ENCODE measurements at places on chromosomes 12 and 14.

- no peak for DNase-seq
Observed at GRCh38 chr14:91406982-91407381, 10.6 kb downstream of the CCDC88C start.

- DNase-seq = no peak
Observed at GRCh38 chr12:27999970-28000369, 27.4 kb upstream of the PTHLH start.

- no peak for DNase-seq
Observed at GRCh38 chr12:46965880-46966279, 113.5 kb upstream of the PCED1B start.

GRCh38 chr14:93029911-93030508, 85.7 kb downstream of the ITPK1 start:
- no peak for DNase-seq

DNA sequence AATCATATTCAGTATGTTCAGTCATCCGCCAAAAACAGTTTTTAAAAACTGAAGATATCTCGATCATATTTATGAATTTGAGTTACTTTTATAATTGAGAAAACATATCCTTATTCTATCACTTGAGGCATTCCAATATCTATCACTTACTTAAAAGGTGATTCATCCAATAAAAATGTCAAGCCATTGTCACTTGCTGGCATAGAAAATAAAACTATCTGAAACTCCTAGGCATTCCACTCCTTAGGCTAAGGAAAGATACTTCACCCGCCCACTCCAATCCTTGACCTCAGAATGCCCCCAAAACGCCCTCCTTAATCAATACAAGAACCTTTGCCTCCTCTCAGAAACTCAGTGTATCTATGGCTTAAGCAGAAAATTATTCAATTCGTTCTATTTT, 51.3 kb upstream of the AMIGO2 start:
- no peak for DNase-seq

DNA sequence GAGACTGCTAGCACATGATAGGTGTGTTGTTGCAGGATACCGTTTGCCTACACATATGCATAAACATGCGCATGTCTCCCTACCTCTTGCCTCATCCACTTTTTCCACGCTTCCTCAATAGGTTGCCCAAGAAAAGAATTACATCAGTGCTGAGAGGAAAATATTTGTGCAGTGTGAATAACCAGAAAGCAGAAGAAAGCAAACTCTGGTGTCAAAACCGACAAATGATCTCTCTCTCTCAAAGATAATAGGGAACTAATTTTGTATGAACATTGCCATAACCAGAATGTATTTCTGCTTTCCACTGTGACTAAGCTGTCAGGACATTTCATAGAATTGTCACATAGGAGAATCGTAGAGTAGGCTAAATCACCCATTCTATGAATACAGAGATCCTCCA, 1.3 kb downstream of the CLEC7A start:
- DNase-seq = no peak

- no peak for DNase-seq
Observed at GRCh38 chr12:79274501-79275064, 410.0 kb downstream of the SYT1 start.

- DNase-seq = no peak
Observed at GRCh38 chr14:71155743-71156142, 248.5 kb downstream of the PCNX1 start.

GRCh38 chr12:104352106-104352713, 48.7 kb downstream of the EID3 start:
- no peak for DNase-seq

DNA sequence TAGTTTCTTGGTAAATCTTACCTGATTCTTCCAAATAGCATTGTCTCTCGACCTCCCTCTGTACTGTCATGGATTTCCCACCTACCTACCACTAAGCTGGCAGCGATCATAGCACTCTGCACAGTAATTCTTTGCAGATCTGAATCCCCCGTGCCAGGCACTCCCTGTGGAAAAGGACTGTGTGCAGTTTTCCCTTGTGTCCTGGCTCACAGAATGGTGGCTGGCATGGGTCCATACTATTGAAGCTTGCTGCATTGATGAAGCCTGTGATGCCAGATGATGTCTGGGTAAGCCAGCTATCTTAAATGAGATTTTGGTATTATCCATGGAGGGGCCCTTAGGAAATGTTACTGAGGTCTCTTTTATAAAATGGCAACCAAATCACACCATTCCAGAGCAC, 135.7 kb downstream of the RPAP3 start:
- DNase-seq = no peak

- peak; percentile 27 for DNase-seq
Observed at GRCh38 chr12:13362260-13362841, 165.8 kb downstream of the EMP1 start.

DNA sequence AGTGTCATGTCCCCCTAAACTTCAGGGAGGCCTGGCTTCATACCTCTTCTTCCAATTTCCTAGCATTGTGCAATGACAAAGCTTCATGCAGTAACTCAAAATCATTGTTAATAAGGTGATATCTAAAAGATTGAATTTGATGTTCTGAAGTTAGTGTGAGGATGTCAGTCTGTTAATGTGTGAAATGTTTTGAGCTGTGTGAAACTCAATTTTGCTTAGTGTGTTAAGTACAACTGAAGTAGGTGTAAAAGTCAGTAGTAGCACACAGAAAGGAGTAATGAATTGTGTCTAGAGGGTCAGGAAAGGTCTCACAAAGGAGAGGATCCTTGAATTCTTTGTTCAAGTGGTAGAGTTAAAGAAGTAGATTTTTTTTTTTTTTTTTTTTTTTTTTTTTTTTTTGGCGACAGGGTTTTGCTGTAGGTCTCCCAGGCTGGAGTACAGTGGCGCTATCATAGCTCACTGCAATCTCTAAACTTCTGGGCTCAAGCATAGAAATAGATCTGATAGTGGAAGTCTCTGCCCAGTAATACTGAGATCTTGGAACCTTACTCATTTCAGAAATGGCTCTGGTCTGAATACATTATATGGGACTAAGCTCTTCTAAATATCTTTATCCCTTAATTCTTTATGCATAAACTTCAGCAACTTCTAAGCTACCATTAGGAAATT, 63.9 kb downstream of the FUT8 start:
- DNase-seq = no peak

DNA sequence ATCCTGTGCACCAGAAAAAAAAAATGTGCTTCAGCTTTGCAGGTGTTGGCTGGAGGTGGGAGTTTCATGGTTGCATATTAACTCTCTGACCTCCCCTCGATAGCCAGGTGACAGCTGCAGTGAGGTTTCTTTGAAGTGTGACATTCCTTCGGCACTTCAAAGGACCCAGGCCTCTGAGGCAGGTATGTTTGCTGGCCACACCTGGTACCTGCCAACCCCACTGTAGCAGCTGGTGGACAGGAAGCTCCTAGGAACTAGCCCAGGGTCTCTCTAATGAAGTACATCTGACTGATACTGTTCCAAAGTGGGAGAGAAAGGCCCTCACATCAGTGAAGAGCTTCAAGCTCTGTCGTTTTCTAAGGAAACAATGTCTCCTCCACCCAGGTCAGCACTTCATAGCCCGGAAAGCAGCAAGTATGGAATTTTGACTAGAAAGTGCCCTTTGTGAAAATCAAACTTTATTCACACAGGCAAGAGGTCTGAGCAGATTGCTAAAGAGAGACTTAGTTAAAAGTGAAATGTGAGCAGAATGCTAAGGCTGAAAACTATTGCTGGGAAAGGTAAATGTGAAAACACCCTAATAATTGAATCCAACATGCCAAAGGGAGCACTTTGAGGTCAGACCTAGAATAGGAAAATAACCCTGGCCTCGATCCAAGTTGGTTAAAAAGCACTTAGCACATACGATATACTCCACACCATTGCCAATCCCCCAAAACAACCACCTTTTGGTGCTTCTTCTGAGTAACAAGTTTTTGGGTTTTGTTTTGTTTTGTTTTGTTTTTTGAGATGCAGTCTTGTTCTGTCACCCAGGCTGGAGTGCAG, 71.3 kb downstream of the PHLDA1 start:
- DNase-seq = no peak

DNA sequence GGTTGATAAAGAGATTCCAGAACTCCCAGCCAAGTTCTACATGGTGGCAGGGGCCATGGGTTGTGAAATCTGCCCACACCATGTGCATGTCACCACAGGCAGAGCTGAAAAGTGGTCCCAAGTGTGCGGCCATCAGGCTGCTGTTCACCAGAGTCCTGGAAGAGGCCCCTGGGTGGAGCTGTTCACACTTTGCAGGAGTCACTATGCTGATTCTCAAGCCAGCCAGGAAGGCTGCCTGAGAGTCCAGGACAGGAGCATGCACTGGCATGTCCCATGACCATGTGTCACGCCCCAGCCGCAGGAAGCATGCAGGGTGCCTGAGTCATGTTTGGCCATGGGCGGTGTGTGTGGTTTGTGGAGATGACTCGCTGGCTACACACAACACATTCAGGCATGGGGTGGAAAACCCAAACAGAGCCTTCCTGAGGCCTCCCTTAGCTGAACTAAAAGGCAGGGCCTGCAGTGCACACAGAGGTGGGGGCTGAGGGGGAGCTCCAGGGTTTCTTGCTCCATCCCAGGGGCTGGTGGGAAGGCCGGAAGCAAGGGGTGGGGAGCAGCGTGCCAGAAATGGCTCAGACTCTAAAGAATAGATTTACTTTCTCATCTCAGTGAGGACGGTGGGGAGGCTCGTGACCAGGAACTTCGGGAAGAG, 19.4 kb downstream of the ABCB9 start:
- DNase-seq = no peak

GRCh38 chr14:93619176-93619793, 169.0 kb downstream of the PRIMA1 start:
- DNase-seq = peak; percentile 27

DNA sequence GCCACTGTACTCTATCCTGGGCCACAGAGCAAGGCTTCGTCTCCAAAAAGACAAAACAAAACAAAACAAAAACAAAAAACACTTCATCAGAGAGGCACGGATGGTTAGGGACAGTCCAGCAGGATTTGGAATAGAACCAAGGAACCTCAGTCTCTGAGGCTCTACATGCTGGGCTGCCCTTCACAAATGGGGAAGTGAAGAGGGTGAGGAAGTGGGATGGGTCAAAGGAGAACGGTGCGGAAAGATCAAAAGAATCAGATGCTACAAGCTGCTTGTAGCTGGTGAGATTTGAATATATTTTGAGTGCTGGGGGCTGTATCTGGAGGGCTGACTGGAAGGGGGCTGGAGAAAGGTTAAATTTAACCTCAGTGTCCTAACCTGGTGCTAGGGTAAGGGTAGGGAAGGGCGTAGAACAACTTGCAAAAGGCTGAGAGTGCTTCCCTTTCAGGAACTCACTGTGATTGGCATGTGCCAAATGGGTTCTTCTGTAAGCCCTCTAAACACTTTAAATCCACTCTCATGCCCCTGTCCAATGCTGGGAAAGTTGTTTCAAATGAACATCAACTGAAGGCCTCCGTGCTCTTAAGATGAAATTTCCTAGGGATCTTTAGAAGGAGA, 4.6 kb downstream of the FOXJ2 start:
- DNase-seq = no peak

GRCh38 chr12:48351022-48351708, 446 bp upstream of the ZNF641 start:
- no peak for DNase-seq

- peak; percentile 3 for DNase-seq
Observed at GRCh38 chr14:22047115-22047514, 373.5 kb upstream of the OR4E1 start.

GRCh38 chr12:777550-778047, 25.2 kb downstream of the WNK1 start:
- DNase-seq = no peak

- DNase-seq = no peak
Observed at GRCh38 chr14:65832431-65833266, 420.1 kb downstream of the FUT8 start.

GRCh38 chr14:33669111-33669510, 281.8 kb downstream of the EGLN3 start:
- no peak for DNase-seq

GRCh38 chr12:106747973-106748436, 26.5 kb upstream of the RIC8B start:
- DNase-seq = no peak

DNA sequence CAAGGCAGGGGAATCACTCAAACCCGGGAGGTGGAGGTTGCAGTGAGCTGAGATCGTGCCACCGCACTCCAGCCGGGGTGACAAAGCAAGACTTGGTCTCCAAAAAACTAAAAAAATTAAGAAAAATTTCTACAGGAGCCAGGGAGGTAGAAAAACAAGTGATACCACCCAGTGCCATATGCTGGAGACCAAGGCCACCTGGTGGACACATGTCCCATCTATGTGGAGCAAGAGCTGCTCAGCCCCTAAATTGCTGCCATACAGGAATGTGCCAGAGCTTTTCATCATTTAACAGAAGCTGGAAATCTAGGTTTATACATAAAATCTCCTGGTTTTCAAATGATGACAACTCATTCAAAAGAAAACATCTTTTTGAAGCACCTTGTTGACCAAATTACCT, 61.4 kb upstream of the ELK3 start:
- no peak for DNase-seq

DNA sequence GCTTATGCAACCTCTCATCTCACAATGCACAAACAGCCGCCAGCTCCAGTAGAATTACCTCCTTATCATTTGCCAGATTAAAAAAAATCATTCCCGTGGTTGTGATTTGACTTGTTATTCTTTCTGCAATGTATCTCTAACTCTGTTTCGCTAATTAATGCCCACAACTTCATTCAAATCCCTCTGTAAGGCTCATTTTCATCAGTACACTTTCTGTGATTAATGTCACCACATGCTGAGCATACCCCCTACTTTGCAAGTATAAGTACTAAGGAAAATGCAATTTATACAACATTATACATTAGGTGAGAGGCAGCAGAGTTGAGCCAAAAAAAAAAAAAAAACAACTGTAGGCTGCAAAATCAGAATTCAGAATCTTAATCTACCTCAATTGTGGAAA, 166.0 kb downstream of the FSCB start:
- no peak for DNase-seq

GRCh38 chr12:39905152-39905551, 200.7 kb downstream of the SLC2A13 start:
- DNase-seq = no peak
